Muscle of arm (tissue), 14 donors: ENCODE measurements at places on chromosomes 13 and 19. TPM values are rescaled to one million over a fixed set of nuclear protein-coding genes. Genes with fewer than 3 reads are reported as not detected.

CACNG8 gene
- 1.4 TPM for polyA plus RNA-seq

KBTBD6 gene
- 11.2 TPM for polyA plus RNA-seq

CASP14 gene
- polyA plus RNA-seq = not detected

CYP4F11 gene
- polyA plus RNA-seq = not detected

DCLK1 gene
- polyA plus RNA-seq = 109 TPM

ACER1 gene
- not detected for polyA plus RNA-seq

PLPPR3 gene
- polyA plus RNA-seq = 0.49 TPM

IL4I1 gene
- 0.26 TPM for polyA plus RNA-seq

FXYD1 gene
- 171 TPM for polyA plus RNA-seq

SIGLECL1 gene
- polyA plus RNA-seq = not detected

- DNase-seq = no peak
Observed at GRCh38 chr13:97786510-97786909, 167.0 kb upstream of the IPO5 start.

GRCh38 chr13:37667702-37668101 lies 69.1 kb upstream of the POSTN start:
- no peak for DNase-seq

- no peak for DNase-seq
Observed at GRCh38 chr13:34208336-34208735, 390.4 kb downstream of the RFC3 start.

DNA sequence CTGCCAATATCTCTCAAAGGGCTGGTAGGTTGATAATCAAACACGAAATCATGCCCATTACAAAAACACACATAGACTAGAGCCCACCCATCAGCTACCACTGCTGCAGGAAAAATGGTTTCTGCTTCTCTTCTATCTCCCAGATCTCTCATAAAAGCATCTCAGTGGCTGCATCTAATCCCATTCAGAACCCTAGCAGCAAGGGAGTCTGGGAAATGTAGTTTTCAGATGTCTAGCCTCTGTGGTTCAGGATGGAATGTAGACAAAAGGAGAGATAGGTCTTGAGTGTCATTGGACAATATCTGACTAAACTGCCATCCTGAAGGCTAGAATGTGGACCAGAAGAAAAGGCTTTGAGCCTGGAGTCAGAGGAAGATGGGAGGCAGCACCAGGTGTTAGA lies 32.1 kb downstream of the RDH8 start:
- no peak for DNase-seq

DNA sequence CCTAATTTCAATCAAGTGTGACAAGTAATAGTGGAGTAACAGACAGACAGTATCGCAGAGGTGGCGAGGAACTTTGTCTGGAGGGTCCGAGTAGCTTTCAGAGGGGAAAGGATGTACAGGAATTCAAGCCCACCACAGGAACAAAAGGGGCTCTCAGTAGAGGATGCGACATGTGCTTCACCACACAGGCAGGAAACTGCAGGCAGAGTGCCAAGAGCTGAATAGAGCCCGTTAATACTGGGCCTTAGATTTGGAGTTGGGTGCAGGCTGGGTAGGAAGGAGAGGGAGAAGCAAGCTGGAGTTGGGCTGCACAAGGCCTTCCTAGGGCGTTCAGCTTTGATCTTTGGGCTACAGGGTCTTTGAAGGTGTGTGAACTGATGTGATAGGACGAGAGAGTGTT lies 1.2 kb downstream of the CCDC70 start:
- DNase-seq = no peak

- DNase-seq = no peak
Observed at GRCh38 chr13:56332671-56333070, 808.0 kb upstream of the PRR20A start.

DNA sequence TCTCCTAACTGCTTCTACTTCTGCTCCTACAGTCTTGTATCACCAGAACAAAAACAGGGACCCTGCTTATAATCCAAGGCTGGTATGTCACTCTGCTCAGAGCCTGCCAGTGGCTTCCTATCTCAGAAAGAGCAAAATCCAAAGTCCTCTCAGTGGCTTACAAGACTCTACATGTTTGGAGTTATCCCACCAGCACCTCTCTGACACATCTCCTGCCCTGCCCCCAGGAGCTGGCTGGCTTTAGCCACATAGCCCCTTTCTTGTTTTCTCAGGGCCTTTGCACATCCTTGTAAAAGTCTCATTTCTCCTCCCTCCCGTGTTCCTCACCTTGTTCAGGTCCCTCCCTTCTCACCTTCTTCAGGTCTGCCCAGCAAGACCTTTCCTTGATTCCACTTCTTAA lies 2.2 kb upstream of the KCTD12 start:
- no peak for DNase-seq

DNA sequence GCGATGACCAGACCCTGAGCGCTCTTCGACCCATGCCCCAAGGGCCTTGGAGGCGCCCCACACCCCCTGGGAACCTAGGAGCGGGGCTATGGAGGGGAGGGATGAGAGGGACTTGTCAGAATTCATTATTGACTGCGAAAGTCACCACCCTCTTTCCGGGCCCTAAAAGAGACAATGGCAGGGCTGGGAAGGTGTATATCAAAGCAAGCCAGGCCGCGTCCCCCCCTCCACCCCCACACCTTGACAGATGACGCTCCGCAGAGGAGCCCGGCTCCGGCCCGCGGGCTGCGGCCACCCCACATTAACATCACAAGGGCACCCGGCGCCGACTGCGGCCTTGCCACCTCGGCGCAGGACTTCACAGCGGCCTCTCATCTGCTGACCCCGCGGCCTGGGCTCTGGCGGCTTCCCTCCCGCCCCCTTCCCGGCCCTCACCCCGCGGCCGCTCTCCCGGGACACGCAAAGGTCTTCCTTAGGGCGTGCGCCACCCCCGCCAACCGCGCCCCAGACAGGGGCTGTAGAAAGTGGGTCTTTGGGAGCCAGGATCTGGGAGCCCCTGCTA lies 2.4 kb downstream of the CDX2 start:
- no peak for DNase-seq

DNA sequence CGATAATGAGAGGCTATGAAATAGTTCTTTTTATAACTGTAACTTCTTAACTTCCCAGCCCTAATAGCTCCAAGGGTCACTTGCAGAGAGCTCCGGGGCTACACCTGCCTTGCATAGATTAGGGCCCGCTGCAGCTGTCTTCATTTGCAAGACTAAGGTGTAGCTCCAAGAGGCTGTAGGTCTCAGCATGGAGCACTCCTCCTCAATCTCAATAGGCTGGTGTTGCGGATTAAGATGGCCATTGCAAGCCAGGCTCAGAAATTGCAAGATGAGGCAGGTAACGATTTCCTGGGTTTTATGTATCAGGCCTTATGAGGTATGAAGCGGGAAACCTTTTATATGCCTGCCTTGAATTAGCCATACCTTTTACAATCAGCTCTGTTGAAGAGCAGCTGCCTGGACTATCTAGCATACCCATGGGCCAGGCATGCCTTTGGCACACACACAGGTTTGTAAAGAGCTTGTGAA lies 185.7 kb downstream of the TM9SF2 start:
- no peak for DNase-seq

DNA sequence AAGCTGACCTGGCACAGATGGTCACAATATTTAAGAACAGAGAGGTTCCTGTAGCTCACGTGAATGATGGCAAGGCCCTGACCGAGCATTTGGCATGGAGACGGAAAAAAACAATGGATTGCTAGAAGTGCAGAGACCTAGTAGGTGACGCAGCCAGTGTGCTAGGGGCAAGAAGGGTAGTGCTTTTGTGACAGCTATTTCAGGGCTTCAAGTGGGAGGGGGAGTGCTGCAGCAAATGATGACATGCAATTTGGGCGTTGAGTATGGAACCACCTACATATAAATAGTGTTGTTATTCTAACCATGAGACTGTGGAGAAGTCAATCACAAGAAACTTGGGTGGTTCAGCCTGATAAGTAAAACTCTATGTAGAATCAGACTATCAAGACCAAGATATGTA lies 65.7 kb upstream of the IL17D start:
- no peak for DNase-seq

DNA sequence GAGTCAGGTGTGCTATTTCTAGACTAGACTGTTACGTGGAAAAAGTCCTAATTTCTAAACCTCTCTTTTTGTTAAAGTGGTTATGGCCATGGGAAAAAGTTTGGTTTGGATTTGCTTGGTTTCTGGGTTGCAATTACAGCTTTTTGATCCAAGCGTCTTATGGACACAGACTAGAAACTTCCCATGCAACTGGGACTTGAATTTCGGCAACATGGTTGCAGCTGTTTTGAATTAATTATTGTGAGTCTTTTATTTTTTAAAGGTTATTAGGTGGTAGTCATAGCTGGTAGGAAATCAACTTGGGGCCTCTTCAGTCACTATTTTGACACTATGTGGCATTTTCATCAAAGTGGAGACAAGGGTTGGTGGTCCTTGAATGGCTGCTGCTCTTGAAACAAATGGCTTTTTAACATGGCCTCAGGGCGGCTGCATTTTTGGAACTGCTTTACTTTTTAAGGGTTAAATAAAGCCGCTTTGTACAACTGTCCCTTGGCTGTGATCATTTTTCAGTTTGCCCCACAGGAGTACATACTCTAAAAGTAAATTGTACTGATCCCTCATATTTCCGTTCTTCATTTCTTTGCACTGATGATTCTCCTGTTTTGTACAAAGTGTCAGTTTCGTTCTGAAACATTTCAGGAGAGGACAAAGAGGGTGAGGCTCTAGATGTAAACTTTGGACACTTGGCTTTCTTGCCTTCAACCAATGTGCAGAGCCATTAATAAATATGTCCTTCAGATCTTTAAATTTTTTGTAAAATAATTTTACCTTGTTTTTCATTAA lies 15.9 kb downstream of the HNRNPM start:
- DNase-seq = no peak

DNA sequence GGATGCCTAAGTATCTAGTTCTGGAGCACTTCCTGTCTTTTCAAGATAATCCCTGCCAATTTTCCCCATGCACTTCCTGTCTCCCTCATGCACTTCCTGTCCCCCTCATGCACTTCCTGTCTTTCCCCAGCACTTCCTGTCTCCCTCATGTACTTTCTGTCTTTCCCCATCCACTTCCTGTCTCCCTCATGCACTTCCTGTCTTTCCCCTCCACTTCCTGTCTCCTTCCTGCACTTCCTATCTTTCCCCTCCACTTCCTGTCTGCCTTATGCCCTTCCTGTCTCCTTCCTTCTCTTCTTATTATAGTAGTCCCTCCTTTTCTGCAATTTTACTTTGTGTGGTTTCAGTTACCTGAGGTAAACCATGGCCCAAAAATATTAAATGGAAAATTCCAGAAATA lies 3.0 kb upstream of the TNNT1 start:
- no peak for DNase-seq

DNA sequence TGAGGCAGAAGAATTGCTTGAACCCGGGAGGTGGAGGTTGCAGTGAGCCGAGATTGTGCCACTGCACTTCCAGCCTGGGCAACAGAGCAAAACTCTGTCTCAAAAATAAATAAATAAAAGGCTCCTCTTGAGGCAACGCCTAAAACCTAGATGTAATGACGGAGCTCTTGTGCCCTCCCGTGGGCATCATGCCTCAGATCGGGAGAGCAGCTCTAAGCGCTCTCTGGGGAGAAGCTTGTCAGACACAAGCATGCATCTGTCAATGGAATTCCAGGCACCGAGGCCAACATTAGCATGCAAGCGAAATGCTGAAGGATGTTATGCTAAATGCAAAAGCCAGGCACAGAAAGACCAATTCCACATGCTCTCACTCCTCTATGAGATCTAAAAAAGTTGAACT lies 45.6 kb upstream of the MRI1 start:
- DNase-seq = no peak
